ENCODE measurements at places on chromosomes 16 and 17. TPM values are rescaled to one million over a fixed set of nuclear protein-coding genes. Genes with fewer than 3 reads are reported as not detected.

NT5C gene
- 203 TPM for total RNA-seq

TOP3A gene
- 22.4 TPM for total RNA-seq

CDRT4 gene
- 1.1 TPM for total RNA-seq

TIMM22 gene
- total RNA-seq: 15.5 TPM

CBFA2T3 gene
- 0.11 TPM for total RNA-seq

KRT9 gene
- 0.23 TPM for total RNA-seq

ADAP2 gene
- total RNA-seq: 0.62 TPM

NPW gene
- total RNA-seq: 0.68 TPM

ARMC5 gene
- 6.4 TPM for total RNA-seq

TNFRSF12A gene
- total RNA-seq: 522 TPM

KIF2B gene
- total RNA-seq: not detected

CA4 gene
- total RNA-seq: not detected

RANBP10 gene
- 3.7 TPM for total RNA-seq

ODAD4 gene
- 1.6 TPM for total RNA-seq

HCRT gene
- not detected for total RNA-seq

OR1F1 gene
- total RNA-seq: not detected

PDIA2 gene
- total RNA-seq: not detected

GRB7 gene
- 31.5 TPM for total RNA-seq

CDH5 gene
- 0.08 TPM for total RNA-seq

CFAP20 gene
- total RNA-seq: 41.6 TPM

Measured in hair follicular keratinocyte (primary cell).